ENCODE measurements at places on chromosomes 13 and 19.

DNA sequence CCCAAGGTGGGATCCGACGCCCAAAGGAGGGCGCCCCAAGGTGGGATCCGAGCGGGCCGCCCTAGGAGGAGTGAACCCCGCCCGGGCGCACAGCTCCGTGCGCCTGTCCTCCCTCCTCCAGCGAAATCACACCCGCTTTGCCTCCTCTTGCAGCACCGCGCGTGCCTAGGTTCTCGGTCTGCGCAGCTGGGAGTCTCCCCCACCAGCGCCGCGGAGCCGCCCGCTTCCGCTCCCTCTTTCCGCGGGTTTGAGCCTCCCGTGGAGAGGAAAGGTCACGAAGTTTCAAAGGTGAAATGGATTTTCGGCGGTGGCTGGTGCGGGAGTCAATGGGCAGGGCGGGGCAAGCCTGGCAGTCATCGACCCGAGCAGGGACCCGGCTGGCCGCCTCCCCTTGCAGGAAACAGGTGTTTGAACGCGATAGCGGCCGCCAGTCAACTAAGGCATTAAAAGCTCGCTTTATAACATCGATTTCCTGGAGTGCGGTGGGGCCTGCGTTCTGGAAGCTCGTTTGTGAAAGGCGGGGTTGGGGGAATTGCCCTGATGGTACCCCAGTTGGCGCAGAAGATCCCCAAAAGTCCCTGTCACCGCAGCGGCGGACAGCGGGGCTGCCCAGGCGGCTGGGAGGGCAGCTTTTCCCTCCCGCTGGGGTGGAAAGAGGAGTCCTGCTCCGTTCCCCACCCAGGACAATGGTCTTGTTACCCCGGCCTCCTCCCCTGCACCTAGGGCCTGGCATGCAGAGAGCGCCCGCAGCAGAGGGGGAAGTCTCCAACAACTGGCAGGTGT lies 9.0 kb upstream of the SOX1 start:
- H3K27ac ChIP-seq: no peak overlapping the region
- no peak overlapping the region for H3K4me3 ChIP-seq
- no peak for DNase-seq

- H3K36me3 ChIP-seq: no peaks in the 10 kb centered on the region
- no peaks in the 10 kb centered on the region for H3K27me3 ChIP-seq
- DNase-seq: no peak
- no peak overlapping the region for H3K27ac ChIP-seq
- no peak overlapping the region for H3K4me3 ChIP-seq
- H3K4me1 ChIP-seq: no peaks in the 10 kb centered on the region
Measured at GRCh38 chr19:30161021-30161655, 211.0 kb upstream of the ZNF536 start.

DNA sequence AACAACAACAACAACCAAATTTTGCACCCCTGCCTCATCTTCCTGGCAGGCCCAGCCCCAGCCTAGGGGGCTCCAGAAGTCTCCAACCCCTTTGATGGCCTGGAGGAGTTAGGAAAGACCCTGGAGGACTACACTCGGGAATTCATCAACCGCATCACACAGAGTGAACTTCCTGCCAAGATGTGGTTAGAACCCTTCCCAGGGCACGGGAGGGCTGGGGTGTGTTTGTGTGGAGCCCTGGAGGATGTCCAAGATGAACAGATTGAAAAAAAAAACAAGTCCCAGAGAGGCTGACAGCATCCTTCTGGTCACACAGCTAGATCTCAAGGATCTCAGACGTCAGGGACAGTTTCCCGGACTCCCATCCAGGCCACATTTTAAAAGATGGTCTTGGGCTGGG lies 13.3 kb downstream of the APOC1 start:
- H3K27me3 ChIP-seq: no peaks in the 10 kb centered on the region
- DNase-seq: no peak
- H3K4me3 ChIP-seq: no peak overlapping the region
- no peaks in the 10 kb centered on the region for H3K36me3 ChIP-seq
- no peak overlapping the region for H3K27ac ChIP-seq

DNA sequence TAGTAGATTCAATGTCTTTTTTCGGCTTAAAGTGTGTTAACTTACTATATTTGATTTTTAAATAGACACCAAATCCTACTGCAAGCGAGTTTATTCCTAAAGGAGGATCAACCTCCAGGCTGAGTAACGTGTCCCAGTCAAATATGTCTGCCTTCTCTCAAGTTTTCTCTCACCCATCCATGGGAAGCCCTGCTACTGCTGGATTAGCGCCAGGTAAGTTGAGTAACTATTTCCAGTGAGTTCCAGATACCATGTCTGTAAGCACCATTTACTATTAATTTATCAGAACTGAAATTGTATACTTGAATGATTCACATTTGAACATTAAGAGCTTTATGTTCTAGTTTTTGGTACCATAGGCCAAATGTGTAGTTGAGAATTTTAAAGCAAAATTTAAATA lies 81.8 kb downstream of the PAN3 start:
- no peak overlapping the region for H3K27ac ChIP-seq
- no peak for DNase-seq
- peaks cover 15% of the 10 kb centered on the region for H3K36me3 ChIP-seq

DNA sequence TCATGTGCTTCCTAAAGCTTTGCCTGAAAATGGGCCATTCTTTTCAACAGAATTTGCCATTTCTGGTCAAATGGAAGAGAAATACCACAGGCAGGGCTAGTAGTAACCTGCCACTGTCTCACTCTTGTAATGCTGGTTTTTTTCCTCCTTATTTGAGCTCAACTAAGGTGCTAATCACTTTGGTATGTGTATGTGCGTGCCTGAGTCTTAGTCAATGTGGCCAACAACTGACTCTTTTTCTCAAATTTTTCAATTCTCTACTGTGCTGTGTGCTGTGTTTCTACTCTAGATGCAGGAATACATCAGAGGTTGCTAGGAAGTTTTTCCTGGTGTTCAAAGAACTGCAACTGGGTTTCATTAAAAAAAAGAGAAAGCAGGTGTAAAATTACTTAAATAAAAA lies 870.2 kb downstream of the EFNB2 start:
- no peak overlapping the region for H3K27ac ChIP-seq
- no peak for DNase-seq
- no peaks in the 10 kb centered on the region for H3K27me3 ChIP-seq
- H3K4me3 ChIP-seq: no peak overlapping the region
- H3K4me1 ChIP-seq: no peaks in the 10 kb centered on the region
- no peaks in the 10 kb centered on the region for H3K36me3 ChIP-seq

DNA sequence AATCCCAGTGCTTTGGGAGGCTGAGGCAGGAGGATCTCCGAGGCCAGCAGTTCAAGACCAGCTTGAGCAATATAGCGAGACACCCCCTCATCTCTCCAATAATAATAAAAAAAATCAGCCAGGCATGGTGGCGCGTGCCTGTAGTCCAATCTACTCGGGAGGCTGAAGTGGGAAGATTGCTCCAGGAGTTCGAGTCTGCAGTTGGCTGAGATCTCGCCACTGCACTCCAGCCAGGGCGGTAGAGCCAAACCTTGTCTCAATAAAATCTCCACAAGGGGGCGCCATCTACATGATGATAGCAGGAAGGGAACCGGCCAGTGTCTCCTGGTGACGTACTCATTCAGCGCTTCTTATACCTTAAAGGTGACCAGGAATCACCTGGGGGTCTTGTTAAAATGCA lies 13.6 kb upstream of the C5AR1 start:
- peak; percentile 60 for DNase-seq
- H3K4me3 ChIP-seq: no peak overlapping the region
- H3K4me1 ChIP-seq: peaks cover 16% of the 10 kb centered on the region
- H3K27me3 ChIP-seq: no peaks in the 10 kb centered on the region
- no peak overlapping the region for H3K27ac ChIP-seq

DNA sequence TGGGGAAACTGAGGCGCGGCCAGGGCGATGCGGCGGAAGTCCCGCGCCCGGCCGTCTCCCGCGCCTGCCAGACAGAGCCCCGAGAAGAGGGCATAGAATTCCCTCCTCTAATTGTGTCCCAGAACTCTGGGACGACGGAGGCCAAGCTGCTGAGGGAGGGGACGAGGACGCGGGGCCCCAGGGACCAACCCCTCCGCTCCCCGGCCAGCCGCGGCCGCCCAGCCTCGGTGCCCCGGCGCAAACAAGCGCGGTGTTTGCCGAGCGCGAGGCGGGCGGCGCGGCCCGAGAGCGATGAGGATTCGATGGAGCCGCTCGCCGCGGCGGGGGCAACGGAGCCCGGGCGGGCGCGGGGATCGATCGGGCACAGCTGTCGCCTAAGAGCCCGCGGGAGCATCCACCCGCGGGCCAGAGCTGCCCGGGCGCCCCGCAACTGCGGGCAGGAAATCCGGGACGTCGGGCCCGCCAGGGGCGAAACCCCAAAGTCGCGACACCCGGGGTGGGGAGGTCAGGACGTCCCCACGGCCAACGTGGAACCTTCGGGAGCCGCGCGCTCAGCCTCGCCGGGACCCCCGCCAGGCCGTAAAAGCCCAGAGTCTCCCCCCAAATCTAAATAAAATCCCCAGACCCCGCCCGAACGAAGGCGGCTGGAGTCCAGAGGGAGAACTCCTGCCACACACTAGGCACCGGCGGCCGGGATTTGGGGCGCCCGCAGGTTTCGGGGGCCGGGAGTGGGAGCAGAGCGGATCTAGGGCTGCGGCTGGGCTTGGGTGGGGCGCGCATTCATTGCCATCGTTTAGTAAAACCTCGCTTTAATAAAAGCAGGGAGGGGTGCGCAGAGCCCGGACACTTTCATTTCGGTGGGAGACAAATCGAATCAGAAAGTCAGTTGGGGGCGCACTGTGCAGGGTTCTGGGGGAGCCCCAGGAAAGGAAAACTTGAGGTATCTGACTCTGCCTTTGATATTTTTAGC lies 3.6 kb upstream of the ONECUT3 start:
- H3K27ac ChIP-seq: no peak overlapping the region
- peaks cover 64% of the 10 kb centered on the region for H3K27me3 ChIP-seq
- H3K4me1 ChIP-seq: peaks cover 38% of the 10 kb centered on the region
- H3K4me3 ChIP-seq: no peak overlapping the region
- no peaks in the 10 kb centered on the region for H3K36me3 ChIP-seq

- peaks cover 16% of the 10 kb centered on the region for H3K4me1 ChIP-seq
- no peak overlapping the region for H3K27ac ChIP-seq
- no peaks in the 10 kb centered on the region for H3K36me3 ChIP-seq
- no peak for DNase-seq
Measured at GRCh38 chr19:48271531-48272151, 1.8 kb downstream of the ZNF114 start.

DNA sequence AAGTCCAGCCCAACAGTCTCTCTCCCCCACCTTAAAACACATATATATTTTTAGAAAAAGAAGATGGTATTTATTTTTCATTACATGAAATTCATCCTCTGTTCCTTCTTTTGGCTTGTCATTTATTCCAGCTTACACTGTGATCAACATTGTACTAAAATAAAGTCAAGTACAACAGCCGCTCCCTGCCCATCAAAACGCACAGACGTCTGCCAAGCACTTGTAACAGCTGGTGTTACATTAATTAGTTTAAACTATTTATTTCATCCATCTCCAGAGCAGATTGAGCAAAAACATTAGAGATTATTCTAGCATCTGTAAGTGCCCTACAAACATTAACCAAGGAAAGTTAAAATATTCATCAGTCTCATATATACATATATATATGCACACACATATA lies 350.5 kb downstream of the DACH1 start:
- H3K36me3 ChIP-seq: no peaks in the 10 kb centered on the region
- no peak overlapping the region for H3K27ac ChIP-seq
- DNase-seq: no peak
- H3K4me1 ChIP-seq: no peaks in the 10 kb centered on the region
- no peaks in the 10 kb centered on the region for H3K27me3 ChIP-seq

- H3K4me3 ChIP-seq: no peak overlapping the region
- H3K27ac ChIP-seq: no peak overlapping the region
- no peak for DNase-seq
- no peaks in the 10 kb centered on the region for H3K4me1 ChIP-seq
- H3K27me3 ChIP-seq: peaks cover 24% of the 10 kb centered on the region
- H3K36me3 ChIP-seq: no peaks in the 10 kb centered on the region
Measured at GRCh38 chr13:106349080-106349931, 186.2 kb downstream of the EFNB2 start.

- no peak overlapping the region for H3K27ac ChIP-seq
- no peak for DNase-seq
- H3K36me3 ChIP-seq: no peaks in the 10 kb centered on the region
- H3K4me1 ChIP-seq: peaks cover 9% of the 10 kb centered on the region
- H3K27me3 ChIP-seq: no peaks in the 10 kb centered on the region
- H3K4me3 ChIP-seq: no peak overlapping the region
Measured at GRCh38 chr13:41267106-41267505, 3.7 kb upstream of the MTRF1 start.

DNA sequence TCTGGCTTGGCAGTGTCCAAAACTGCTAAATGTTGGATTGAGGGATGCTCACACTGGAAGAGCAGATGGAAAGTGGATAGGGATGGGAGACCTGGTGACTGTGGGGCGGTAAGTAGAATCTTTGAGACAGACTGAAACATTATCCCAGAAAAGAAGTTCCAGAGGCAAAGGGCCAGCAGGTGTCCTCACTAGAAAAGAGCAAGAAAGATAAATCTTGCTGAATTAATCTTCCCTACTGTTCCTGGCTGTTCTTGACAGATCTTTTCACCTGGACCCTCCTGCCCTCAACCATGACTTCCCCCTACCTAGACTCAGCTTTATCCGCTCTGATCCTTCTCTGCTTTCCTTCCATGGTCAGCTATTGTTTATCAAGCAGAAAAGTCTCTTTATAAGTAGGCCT lies 35.0 kb upstream of the FRY start:
- H3K4me1 ChIP-seq: peaks cover 4% of the 10 kb centered on the region
- H3K27me3 ChIP-seq: no peaks in the 10 kb centered on the region
- no peak overlapping the region for H3K4me3 ChIP-seq
- no peak for DNase-seq
- H3K27ac ChIP-seq: no peak overlapping the region

DNA sequence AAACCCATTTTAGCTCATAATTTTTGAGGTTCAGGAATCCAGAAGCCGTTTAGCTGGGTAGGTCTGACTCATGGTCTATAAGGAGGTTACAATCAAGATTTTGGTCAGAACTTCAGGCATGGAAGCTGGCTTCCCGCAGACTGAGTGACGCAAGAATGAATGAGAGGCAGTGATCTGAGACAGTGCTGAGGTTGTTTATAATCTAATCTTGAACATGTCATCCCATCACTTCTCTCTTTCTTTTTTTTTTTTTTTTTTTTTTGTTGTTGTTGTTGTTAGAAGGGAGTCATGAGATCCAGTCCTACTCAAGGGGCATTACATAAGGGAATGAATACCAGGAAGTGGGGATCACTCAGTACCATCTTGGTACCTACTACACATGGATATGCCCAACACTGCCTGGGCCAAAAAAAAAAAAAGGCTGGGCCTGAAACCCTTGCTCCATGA lies 217.4 kb downstream of the DLEU7 start:
- no peak overlapping the region for H3K27ac ChIP-seq
- no peaks in the 10 kb centered on the region for H3K4me1 ChIP-seq
- no peaks in the 10 kb centered on the region for H3K36me3 ChIP-seq
- no peaks in the 10 kb centered on the region for H3K27me3 ChIP-seq
- DNase-seq: no peak
- H3K4me3 ChIP-seq: no peak overlapping the region
